ENCODE measurements at places on chromosomes 3 and 15.

GRCh38 chr3:192830291-192831110 lies 87.2 kb downstream of the MB21D2 start:
- no peak for DNase-seq

- no peak for DNase-seq
These were observed 51.8 kb downstream of the FMN1 start for GRCh38 chr15:33142708-33143107.

DNA sequence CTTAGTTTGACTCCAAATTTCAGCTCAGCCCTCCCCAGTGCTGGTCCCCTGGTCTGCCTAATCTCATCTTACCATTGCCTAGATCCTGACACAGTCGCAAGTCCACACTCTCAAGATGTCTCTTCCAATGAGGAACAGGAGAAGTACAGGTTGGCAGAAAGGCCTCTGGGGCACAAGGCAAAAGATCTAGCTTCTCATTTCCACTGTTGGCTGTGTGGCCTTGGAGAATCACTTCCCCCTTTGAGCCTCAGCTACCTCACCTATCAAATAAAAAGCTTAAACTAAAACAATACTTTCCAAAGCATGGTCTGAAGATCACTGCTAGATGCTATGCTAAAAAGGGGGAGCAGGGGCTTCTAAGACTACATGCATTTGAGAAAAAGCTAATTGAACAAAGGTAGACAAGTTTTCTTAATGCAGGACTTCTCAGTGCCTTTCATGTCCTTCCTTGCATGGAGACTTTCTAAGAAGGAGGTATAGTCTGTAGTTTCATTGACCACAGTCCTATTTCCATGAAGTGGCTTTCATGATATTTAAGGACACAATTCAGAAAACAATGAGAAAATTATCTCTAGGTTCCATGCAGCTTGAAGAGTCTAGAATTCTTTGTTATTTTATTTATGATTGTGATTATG lies 118.0 kb upstream of the RAD18 start:
- no peak for DNase-seq

DNA sequence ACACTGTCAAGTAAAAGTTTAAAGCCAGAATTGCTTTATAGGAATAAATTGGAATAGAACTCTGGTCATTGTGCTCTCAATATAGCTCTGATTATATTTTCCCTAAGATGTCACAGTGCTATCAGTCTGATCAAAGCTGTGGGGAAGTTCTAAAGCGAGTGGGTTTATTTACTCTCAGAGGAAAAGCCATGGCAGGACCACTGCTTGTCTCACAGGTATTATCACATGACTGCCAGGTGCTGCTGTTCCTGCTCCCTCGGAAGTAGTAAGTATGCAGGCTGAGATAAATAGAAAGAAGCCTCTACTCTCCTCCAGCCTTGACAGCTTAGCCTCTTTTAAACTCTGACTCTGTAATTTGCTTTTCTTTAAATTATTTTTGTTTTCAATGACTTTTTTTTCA lies 49.1 kb upstream of the UTS2B start:
- no peak for DNase-seq

GRCh38 chr15:77507143-77507897 lies 86.6 kb downstream of the HMG20A start:
- DNase-seq: peak; percentile 64

DNA sequence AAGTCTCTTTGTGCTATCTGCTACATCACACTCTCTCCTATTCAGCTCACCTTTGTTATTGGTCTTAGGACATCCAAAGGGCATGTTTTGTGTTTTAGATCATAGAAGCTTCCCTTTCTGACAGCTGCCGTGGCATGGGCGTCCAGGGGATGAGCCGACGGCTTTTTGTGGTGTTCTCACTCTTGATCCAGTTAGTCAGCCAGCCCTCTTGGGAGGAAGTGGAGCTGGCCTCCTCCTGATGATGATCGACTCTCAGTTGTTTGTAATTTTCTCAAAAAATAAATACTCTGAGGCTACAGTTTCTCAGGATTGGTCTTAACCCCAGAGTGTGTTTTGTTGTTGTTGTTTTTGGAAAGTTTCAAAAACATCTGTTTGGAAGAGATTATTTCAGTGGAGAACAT lies 34.4 kb downstream of the BOC start:
- DNase-seq: no peak
